NCI-H2107 (cell line): ENCODE measurements at places on chromosomes 5 and 9.

GRCh38 chr5:69343083-69343482 lies 10.5 kb upstream of the CCDC125 start:
- DNase-seq = no peak

- no peak for DNase-seq
Measured at GRCh38 chr5:17174965-17175364, 42.5 kb upstream of the BASP1 start.

DNA sequence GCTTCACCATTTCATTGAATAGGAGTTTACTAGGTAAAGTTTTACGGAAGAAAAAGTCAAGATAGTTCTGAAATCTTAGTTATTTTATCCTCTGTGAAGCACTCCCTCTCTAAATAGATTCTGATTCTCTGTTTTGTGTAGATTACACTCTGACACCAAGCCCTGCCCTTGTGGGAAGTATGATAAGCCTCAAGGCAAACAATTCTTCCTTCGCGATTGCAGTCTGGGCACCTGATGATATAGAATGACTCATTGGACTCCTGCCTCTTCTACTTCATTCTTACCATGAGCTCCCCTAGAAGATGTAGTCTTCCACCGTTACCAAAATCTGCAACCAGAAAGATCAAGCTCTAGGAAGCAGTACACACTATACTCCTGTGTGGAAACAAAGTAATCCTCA lies 626.9 kb upstream of the PTGER4 start:
- DNase-seq = no peak

GRCh38 chr9:128360826-128361225 lies 10.3 kb upstream of the URM1 start:
- DNase-seq = no peak

GRCh38 chr9:91029650-91030361 lies 228.2 kb downstream of the SYK start:
- DNase-seq = no peak

GRCh38 chr9:96779089-96779488 lies 1.2 kb upstream of the ZNF510 start:
- DNase-seq = no peak

DNA sequence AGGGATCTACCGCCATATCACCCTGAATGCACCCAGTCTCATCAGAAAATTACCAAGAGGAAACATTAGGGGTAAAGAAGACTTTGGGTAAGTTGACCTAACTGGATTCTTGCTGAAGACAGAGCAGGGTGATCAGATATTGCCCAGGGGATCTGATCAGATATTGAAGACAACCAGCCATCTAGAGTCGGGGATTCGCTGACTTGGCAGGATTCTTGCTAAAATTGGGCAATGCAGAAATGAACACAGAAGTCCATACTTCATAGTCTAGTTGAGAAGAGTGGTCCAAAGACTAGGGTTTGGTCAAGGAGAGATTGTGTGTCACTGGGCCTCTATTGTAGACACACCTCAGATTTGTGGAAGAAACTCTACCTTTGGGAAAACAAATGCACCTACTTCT lies 107.2 kb downstream of the SV2C start:
- no peak for DNase-seq

DNA sequence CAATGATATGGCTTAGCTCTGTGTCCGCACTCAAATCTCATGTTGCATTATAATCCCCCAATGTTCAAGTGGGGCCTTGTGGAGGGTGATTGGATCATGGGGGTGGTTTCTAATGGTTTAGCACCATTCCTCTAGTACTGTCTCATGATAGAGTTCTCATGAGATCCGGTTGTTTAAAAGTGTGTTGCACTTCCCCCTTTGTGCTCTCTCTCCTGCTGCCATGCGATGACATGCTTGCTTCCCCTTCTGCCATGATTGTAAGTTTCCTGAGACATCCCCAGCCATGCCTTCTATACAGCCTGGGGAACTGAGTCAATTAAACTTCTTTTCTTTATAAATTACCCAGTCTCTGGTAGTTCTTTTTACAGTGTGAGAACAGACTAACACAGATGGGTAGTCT lies 427.1 kb downstream of the CHSY3 start:
- DNase-seq = no peak

- no peak for DNase-seq
Measured at GRCh38 chr5:97553604-97554452, 370.8 kb upstream of the RIOK2 start.

DNA sequence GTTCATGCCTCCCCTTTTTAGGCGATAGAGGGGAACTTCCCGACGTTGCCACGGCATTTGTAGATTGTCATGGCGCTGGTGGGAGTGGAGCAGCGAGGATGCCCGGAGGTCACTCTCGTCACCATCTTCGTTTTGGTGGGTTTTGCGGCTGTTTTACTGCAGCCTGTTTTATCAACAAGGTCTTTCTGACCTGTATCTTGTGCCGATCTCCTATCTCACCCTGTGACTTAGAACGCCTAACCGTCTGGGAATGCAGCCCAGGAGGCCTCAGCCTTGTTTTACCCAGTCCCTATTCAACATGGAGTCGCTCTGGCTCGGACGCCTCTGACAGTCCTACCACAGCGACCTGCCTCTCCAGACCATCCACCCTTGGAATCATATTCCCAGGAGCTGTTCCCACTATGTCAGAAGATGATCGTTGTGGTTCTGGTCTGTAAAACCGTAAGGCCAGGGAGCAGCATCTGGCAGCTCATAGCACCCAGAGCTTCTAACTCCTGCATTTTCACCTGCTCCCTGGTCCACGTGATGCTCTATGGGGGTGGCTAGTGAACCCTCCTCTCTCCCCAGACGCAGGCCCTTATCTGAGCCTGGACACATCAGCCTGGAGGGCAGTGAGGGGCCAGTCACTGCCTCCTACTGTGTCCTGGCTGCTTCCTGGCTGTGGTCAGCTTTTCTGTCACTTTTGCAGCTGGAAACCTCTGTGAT lies 35.1 kb upstream of the CLK4 start:
- DNase-seq = no peak

DNA sequence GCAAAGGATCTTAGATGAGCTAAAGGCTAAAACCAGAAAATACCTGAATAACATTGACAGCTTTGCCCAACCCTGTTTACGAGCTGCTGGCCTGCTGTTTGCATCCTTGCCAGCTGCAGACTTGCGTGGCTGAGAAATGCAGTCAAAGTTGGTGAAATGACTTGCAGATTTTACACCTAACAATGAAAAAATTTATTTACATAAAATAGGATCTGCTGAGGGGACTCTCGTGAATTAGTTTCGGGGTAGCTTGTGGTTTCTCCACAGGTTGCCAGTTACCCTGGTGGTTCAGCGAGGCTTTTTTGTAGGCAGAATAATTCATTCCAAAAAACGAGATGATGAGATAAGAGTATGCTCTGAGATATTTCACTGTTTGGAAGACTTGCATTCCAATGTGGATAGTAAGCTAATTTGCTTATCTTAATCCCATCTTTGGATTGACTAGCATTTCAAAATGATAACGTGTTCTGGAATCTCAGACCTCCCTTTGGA lies 65.7 kb upstream of the FANCC start:
- no peak for DNase-seq

GRCh38 chr5:124754206-124754927 lies 7.9 kb upstream of the ZNF608 start:
- DNase-seq = no peak
